NCI-H1092 (cell line): ENCODE measurements at places on chromosomes 7 and 10.

- no peak for DNase-seq
Measured at GRCh38 chr10:43390759-43391158, 18.2 kb downstream of the HNRNPF start.

- DNase-seq = no peak
Measured at GRCh38 chr10:127423218-127423915, 125.7 kb upstream of the NPS start.

- no peak for DNase-seq
Measured at GRCh38 chr7:131105294-131105798, 222.3 kb upstream of the MKLN1 start.

GRCh38 chr7:127557803-127558202 lies 27.6 kb downstream of the GCC1 start:
- DNase-seq = no peak

DNA sequence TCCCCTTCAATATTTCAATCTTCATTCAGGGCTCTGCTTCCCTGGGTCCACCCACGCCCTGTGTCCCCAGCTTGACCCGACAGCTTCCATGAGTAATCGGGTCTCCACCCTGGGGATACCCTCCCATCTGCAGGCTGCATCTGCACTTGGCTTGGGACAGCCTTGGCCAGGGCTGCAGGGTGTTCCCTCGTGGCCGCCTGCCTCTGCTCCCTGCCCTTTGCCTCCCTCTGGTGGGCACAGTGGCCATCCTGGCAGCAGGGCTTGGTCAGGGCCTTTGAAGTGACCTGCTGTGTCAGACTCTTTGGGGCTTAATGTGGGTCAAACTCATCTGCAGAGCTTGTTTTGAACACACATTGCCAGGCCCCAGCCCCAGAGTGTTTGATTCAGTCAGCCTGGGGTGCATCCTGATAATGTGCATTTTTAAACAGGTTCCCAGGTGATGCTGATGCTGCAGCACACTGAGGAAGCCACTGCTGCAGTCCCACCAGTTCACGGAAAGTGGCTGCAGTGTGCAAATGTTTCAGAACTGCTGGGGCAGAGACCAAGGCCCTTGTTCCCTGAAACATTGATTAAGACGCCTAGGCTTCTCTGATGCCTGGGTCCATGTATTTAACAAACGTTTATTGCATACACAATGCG lies 80.7 kb upstream of the SEC61G start:
- DNase-seq = peak; percentile 60

DNA sequence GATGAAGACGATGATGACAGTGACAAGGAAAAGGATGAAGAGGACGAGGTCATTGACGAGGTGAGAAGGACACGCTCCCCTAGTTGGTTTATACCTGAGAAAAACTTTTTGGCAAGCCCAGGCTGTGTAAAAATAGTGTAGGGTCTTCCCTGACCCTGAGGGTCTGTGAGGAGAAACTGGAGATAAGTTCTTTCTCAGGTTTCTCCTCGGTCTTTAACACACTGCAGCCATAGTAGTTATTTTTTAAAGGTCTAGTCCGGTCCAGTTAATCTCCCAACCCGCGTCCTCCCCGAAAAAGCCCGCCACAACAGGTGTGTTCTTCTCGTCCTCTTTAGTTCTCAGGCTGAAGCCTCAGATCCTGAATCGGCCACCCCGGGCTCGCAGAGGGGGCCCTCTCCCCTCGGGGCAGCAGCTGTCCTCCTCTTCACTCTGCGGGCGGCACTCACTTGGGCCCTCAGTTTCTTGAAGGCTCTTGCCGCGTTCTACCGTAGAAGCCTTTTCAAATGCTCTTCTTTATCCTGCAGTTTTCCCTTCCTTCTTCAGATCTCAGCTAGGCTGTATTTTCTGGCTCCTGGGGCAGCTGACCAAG lies 411 bp downstream of the BCCIP start:
- no peak for DNase-seq

GRCh38 chr7:156113731-156114130 lies 301.5 kb upstream of the SHH start:
- DNase-seq = no peak

DNA sequence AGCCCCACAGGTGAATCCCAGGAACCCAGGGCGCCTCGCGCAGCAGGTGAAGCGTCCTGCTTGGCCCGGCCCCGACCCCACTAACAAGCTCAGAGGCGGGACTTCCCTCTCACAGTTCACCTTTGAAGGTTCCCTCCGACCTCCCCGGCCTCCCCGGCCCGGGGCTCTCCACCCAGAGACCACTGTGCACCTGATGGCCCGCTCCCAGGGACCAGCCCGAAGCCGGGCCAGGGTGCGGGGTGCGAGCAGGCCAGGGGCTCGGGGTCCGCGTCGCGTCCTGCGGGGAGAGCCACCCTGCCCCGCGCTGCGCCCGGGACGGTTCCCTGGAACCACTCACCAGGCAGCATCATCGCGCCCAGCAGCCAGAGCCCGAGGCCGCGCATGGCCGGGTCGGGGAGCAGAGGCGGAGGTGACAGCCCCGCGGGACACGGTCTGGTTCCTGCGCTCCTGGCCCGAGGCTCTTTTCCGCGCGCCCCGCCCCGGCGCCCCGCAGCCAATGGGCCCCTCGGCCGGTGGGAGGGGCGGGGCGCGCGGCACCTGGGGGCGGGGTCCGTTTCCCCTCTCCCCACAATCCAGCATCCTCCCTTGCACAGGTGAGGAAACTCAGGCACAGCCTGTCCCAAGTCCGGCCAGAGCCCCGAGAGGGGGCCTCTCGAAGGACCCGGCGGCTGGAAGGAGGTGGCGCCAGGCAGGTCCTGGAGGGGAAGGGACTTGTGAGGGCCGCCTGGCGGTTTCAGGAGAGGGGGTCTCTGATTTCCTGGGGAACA lies at the start of gene ADAM8:
ADAM8 (minus strand) TSS at position 434 of the 767 bp plus-strand sequence; CDS start at position 383, 51 bp downstream.
- no peak for DNase-seq

GRCh38 chr7:28988810-28989209 lies 30.7 kb upstream of the TRIL start:
- DNase-seq = no peak

DNA sequence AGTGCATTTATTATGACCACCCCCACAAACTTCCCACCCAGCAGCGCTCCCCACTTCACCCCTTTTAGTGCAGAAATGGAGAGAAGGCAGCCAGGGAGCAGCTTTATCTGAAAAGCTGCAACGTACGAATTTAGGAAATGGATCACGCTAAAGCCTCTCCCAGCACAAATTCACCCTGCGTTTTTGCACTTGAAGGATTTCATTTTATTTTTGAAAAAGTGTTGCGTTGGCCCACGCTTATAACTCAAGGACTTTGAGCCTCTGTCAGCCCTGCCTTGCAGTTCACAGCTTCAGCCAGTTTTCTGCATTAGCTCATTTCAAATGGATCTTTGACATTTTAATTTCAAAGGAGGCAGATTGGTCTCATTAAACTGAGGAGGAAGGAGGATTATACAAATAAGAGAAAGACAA lies 556.1 kb downstream of the KCNMA1 start:
- DNase-seq = no peak

DNA sequence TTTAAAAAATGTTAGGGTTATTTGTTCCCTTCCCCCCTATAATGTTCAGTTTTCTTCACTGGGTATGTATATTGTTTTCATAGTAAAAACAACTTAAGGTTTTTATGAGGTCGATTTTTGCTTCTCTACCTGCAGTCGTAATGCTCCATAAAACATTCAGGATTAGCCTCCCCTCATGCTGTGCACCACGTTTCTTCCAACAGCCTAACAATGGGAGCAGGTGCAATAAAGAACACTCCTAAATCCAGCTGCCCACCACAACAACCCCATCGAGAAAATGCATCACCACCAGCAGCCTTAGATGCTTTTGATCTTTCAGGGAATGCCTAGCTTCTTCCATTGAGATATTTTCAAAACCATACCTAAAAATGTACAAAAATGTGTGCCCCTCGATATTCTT lies 111.1 kb downstream of the ADAM12 start:
- peak; percentile 3 for DNase-seq

DNA sequence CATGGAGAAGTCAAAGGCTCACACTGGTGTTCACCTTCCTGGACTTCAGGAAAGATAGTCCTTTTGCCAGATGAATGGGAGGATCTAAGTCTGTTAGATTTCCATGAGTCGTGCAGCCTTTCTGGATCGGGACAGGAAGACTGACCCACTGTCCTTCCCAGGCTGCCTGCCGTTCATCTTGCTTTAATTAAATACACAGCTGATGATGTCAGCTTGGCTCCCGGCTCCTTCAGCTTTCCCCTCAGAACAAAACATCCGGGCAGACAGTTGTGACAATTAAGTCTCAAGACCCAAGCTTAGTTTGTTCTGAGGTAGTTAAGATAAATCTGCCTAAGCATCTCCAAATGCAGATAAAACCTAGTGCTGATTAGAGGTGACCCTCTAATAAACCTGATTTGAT lies 58.6 kb downstream of the AUTS2 start:
- DNase-seq = no peak

- DNase-seq = no peak
Measured at GRCh38 chr7:130363026-130363847, 17.1 kb upstream of the CPA1 start.

- DNase-seq = no peak
Measured at GRCh38 chr7:17029150-17029549, 147.4 kb upstream of the AGR3 start.

GRCh38 chr10:117530791-117531190 lies 11.8 kb upstream of the EMX2 start:
- DNase-seq = no peak

DNA sequence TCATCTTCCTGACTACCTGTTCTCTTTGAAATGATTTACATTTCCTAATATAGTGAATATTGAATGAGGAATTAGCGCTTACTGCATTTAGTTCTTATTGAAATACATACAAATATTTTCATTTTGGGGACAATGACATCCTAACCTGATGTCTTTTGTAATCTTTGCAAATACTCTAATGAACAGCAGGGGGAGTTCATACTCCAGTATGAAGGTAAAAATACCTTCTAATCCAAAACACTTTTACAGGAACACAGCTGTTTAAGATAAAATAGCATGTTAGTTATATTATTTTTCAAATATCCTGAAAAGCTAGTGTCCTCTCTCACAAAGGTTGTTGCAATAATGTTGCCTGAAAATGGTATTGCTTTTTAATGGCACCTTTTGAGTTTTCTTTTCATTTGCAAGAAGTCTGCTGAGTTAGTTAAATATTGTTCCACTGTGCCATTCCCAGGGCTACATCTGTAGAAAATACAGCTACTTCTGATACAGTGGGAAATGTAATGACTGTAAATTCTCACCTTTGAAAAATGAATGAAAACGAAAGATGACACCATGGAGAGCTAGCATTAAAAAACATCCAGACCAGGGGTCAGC lies 400.0 kb downstream of the PHF14 start:
- DNase-seq = no peak

DNA sequence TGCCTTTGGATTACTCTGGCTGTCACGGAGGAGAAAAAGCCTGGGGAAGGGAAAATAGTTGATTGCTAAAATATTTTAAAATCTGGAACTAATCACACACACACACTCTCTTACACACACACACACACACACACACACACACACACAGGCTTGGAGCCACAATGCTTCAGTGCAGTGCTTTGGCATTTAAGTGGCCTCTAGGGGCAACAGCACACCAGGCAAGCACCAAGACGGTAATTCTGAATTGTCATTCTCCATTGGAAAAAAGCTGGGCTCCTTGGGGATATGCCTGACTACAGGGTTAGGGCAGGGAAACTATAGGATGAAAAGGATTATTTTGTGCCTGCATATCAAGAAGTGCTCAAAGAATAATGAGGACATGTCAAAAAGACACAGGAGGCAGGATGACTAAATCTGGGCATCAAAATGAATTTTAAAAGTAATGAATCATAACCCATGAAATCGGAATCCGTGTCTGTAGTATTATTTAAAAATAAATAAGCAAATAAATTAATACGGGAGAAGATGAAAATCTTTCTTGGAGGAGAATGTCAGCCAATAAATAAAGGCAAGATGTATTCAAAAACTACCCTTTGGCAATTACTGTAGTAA lies 30.4 kb upstream of the DDC start:
- DNase-seq = peak; percentile 61

DNA sequence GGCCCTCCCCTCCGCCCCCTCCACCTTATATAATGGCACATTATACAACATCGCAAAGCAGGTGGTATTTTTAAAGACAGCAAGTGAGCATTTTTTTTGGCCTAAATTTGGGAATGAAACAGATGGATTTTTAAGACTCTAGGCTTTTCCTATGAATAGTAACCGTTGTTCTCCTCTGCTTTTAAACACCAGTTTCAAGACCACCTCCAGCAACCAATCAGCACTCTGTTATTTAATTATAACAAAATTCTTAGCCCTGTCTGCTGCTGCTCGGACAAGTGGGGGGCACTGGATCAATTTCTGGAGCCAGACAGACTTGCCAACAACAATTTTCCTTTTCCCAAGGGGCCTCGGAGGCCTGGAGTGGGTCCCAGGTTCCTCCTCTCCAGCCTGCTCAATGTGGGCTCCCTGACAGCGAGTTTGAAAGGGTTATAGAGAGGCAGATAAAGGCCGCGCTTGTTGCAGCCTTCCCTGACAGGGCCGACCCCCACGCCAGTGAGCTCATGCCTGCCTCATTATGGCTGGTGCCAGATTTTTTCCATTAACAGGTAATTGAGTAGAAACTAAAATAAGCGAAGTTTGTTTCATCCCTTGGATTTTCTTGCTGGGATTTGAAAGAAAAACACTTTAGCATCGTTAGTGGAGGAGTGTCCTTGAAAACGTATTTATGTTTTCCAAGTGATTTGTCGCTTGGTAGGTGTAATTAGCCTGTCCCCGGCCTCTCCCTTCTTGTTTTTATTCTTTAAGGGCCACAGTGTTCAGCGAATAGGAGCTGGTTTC lies 227.3 kb downstream of the TCF7L2 start:
- peak; percentile 56 for DNase-seq

- no peak for DNase-seq
Measured at GRCh38 chr7:107007007-107007891, 37.3 kb upstream of the PRKAR2B start.

DNA sequence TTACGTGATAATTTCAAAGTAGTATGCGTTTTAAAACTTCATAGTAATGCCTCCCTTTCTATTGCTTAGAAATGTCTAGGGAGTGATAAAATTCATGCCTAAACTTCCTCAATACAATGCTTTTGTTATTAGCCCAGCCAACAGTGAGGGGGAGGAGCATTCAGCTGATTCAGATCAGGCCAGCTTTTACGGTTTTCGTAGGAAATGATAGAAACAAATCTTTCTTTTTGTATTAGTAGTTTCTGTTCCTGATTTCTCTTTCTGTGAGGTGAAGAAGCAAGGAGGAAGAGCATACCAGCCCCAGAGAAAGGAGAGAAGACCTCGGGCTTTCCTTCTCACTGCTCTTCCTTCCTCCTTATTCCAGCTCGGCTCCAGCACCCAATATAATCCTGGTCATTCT lies 35.2 kb upstream of the ITPRID1 start:
- no peak for DNase-seq

DNA sequence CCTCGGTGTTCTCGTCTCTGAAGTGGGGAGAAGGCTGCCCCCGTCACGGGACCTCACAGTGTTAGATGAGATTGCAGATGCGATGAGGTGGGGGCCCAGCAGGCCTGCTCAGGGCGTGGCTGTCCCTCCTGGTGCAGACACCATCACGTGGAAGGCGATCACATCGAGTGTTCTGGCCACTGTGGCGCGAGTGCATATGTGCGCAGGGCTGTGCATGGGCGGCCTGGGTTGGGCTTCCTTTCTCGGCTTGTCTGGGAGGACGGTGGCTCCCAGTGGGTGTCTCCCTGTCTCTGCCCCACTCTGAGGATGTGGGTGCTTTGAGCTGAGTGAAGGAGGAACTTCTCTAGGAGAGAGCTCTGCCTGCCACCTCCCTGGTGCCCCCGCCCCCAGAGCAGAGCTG lies 83.1 kb downstream of the LHPP start:
- DNase-seq = no peak

GRCh38 chr10:30420266-30420665 lies 13.7 kb upstream of the MAP3K8 start:
- no peak for DNase-seq
